ENCODE measurements at places on chromosomes 16 and 17.

DNA sequence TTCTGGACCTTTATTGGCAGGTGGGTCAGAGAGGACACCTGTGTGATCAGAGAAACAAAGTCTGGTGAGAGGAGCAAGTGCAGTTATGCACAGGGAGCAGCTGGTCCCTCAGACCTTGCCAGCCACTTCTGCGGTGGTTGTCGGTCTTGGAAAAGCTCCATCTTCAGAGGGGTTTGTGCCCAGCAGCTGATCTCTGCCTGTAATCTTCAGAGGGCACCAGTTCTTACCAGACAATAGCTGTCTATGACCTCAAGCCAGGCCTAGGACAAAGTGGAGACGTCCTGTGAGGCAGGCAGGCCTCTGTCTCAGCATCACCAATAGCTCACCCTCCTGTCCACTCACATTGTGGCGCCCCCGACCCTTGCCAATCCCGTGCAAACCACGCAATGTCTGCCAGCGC lies 66.5 kb upstream of the TBX2 start:
- no peak for DNase-seq

DNA sequence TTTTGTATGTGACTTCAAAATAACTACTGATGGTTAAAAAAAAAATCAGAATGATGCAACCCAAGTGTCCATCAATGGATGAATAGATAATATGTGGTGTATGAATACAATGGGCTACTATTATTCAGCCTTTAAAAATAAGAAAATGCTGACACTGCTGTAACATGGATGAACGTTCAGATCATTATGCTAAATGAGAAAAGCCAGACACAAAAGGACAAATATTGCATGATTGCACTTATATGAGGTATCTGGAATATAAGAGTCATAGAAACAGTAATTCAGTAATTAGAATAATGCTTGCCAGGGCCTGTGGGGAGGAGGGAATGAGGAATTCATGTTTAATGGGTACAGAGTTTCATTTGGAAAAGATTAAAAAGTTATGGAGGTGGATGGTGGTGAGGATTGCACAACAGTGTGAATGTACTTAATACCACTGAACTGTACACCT lies 25.4 kb downstream of the TENT4B start:
- no peak for DNase-seq

DNA sequence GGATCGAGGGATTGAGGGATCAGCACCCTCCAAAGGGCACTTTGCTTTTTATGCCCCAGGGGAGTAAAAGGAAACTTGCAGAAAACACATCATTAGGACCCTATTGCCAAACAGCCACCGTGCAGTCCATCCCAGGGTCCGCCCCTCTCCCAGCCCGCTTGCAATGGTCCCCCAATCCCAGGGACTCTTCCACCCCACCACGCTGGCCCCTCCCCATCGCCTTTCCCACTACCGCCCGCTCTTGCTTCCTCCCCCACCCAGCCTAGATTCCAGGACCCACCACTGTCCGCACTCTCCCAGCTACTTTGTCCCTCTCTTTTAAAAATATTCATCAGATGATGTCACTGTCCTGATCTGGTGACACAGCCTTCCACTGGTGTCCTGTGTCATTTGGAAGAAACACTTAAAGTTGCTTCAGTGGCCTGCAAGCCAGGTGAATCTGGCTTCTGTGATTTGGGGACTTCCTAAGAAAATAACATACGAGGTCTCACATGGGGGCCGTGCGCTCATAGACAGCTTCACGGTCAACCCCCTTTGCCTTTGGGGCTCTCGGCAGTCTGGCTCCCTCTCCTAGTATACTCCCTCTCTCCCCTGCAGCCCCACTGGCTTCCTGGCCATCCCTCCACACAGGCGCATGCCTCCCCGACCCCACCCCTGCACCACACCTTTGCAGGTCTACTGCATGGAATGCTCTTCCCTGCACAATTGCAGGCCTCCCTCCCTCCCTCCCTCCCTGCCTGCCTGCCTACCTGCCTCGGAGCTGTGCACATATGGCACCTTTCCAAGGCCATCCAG lies 127.9 kb downstream of the RBFOX3 start:
- no peak for DNase-seq

- DNase-seq: no peak
Observed at GRCh38 chr16:59216291-59216690, 482.2 kb upstream of the GOT2 start.

DNA sequence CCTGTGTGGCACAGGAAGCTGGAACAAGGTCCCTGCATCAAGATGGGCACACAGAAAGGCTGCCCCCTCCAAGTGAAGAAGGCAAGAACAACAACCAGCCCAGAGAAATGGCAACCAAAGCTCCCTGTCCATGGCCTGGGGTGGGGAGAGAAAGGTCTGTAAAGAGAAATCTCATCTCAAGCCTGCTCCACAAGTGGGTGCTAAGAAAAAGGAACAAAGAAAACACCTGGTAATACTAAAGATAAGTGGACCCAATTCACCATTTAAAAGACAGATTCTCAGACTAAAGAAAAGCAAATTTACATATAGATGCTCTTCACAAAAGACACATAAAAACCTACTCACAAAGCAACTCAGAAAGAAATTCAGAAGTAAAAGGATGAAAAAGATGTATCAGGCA lies 107.4 kb downstream of the PARN start:
- no peak for DNase-seq

- DNase-seq: peak; percentile 94
Observed at GRCh38 chr16:4474192-4474961, at the start of gene NMRAL1. Gene NMRAL1, minus strand, starts transcription at chr16:4474625. Its CDS starts 493 bp downstream, at chr16:4474132.

DNA sequence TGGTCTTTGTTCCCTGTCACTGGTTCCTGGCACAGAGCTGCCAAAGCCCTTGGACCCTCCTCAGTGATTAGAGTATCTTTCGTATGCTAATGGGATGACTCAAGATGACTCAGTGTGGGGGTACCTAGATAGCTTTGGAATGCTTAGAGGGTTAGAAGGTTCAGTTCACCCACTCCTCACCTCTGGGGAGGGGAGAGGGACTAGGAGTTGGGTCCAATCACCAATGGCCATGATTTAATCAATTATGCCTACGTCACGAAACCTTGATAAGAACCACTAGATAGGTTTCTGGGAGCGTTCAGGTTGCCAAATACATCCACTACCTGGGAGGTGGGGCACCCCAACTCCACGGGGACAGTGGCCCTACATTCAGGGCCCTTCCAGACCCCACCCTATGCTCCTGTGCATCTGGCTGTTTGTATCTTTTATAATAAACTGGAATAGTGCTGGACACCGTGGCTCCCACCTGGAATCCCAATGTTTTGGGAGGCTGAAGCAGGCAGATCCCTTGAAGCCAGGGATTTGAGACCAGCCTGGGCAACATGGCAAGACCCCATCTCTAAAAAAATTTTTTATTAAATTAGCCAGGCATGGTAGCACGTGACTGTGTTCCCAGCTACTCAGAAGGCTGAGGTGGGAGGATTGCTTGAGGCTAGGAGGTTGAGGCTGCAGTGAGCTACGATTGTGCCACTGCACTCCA lies 29.2 kb upstream of the LITAF start:
- DNase-seq: no peak

GRCh38 chr17:46738544-46738943 lies 79.9 kb downstream of the WNT3 start:
- no peak for DNase-seq

DNA sequence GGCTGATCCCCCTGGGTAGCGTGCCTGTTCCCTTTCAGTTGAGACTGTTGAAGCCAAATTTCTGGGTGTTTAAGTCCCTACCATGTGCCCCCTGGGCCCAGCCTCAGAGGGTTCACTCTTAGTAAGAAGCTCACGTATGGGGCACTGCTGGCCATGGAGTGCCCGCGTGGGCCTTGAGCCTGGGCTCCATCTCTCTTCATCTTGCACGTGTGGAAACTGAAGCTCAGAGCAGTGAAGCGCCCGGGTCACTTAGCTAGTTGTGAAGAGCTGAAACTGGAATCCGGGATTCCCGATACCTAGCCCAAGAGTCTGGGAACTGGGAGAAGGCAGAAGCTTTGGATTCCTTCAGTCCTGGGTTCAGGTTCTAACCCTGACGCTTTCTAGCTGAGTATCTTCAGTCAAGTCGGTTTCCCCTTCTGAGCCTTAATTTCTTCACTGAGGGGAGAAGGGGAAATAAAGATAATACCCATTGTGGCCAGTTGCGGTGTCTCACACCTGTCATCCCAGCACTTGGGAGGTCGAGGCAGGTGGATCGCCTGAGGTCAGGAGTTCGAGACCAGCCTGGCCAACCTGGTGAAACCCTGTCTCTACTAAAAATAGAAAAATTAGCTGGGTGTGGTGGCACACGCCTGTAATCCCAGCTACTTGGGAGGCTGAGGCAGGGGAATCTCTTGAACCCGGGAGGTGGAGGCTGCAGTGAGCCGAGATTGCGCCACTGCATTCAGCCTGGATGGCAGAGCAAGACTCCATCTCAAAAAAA lies 103.9 kb downstream of the OR1D5 start:
- no peak for DNase-seq

- DNase-seq: no peak
Observed at GRCh38 chr17:73157521-73157890, 7.3 kb upstream of the SSTR2 start.

DNA sequence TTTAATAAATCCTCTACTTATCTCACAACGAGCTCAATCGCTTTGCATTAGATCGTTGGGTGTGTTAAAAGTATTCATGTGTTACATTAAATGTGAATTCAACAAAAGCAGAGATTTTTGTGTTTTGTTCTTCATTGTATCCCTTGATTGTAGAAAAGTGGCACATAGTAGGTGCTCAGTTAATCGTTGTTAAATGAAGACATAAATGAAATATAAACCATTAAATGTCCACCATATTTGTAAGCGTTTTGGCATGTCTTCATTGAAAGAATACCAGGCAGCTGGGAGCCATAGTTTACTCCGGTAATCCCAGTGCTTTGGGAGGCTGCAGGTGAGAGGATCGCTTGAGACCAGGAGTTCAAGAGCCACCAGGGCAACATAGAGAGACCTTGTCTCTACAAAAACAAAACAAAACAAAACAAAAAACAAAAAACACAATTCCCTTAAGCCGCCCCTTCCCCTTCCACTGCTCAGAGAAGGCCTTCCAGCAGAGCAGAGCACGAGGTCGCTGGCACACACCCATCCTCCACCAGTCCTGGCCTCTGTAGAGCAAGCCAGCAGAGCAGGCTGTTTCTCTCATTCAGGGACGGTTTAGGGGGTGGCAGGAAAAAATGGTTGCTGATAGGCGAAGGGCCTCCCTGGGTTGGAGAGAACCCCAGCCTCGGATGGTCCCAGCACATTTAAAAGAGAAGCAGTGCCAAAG lies 673 bp upstream of the CHD9 start:
- peak; percentile 34 for DNase-seq

DNA sequence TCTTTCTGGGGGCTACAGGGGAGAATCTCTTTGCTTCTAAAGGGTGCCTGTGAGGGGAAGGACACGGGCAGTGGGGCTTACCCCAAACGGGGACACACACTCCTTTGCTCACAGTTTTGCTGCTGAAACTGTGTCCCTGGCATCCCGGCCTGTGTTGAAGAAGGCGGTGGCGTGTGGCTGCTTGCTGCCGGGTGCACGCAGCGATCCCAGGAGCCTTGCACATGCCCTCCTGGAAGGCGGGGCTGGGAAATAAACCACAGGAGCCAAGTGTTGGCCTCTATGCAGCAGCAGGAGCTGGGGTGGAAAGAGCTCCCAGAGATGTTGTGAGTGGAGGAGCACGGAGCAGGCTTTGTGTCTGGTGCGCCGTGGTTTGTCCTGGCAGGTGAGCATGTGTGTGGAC lies 131.0 kb upstream of the CIBAR2 start:
- no peak for DNase-seq

- DNase-seq: no peak
Observed at GRCh38 chr16:11587643-11588247, 1.0 kb upstream of the LITAF start.

- DNase-seq: no peak
Observed at GRCh38 chr16:27226976-27227705, 23.8 kb downstream of the KDM8 start.

DNA sequence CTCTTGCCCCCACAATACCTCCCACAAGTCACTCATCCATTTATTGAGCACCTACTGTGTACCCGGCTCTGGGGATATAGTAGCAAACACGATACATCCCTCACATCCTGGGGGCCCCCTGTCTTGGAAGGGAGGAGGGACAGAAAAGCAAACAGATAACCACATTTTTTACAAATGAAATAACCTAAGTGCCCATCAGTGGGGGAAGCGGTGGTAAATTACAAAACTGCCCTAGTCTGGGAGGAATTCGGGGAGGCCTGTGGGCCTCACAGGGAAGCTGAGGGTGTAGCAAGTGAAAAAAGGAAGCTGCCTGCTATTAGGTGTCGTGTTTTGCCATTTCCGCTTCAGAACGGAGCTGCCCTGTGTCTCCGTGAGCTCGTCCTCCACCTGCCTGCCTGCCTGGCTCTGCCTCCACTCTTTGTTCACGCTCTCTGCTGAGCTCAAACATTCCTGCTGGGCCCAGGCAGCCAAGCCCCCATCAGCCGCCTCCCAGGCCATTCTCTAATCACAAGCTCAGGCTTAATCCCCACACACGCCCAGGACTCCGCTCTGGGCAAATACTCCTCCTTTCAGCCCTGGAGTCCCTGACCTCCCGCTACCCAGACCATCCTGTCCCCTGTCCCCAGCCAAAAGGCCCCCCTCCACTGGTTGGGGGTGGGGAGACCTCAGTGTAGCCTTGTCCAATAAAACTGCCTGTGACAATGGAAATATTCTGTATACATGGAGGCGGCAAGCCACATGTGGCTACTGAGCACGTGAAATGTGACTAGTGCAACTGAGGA lies 10.2 kb upstream of the SEC14L5 start:
- DNase-seq: peak; percentile 81

DNA sequence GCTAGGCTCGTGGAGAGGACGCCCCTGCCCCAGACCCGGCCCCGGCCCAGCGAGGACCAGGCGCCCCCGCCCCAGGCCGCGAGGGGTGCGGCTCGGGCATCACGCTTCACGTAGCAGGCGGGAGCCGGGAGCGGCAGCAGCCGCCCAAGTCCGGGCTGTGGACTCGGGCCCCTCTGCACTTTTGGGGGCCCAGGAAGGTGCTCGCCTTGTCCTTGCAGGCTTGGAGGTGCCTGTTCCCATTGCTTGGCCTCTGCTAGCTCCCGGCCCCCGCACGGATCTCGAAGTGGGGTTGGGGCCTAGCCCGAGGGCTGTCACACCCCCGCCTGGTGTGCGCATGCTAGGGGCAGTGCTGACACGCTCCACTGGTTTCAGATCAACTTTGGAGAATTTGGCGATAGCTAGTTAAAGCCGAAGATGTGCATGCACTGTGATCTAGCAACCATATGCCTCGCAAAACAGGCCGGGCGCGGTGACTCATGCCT lies 55.7 kb downstream of the WSB1 start:
- DNase-seq: no peak

- peak; percentile 49 for DNase-seq
Observed at GRCh38 chr16:31453255-31454204, 5.8 kb upstream of the ARMC5 start.

- DNase-seq: no peak
Observed at GRCh38 chr16:81264386-81264785, 25.9 kb downstream of the BCO1 start.

GRCh38 chr16:84959784-84960417 lies 51.4 kb downstream of the ZDHHC7 start:
- no peak for DNase-seq

Measured in hepatocyte (in vitro differentiated cells).